CD4-positive, alpha-beta T cell treated with Interleukin-17A for 4 hours (primary cell): ENCODE measurements at places on chromosomes 6 and 20.

DNA sequence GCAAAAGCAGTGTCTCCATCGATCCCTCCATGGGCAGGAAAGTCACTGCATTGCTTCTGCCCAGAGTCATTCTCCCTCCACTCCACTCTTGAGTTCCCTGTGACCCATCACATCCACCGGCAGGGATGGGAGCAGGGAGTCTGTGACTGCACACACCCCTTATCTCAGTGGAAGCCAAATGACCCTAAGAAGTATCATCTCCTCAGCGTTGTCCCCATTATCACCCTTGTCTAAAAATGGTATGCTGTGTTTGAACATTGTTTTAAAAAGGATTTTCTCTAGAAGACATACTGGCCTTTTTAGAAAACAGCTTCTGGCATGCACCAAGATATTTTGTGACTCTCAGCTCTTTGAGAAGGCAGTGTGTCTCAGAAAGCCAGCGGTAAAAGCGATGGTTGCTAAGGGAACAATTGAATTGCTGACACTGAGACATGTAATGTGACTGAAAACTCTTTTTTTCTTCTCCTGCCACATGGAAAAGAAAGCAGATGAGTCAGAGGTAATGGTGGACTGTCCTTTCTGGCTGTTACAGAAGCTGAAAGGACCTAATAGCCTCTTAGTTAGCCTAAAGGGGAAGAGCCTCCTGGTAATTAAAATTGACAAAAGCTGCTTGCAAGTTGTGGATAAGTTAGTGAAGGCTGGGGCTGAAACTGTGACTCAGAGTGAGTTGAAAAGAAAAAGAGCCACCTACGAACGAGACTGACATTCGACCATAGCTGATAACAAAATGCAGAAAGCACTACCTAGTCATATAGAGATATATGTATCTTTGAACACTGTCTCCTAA, 120.5 kb downstream of the MAP3K7 start:
- DNase-seq: no peak

DNA sequence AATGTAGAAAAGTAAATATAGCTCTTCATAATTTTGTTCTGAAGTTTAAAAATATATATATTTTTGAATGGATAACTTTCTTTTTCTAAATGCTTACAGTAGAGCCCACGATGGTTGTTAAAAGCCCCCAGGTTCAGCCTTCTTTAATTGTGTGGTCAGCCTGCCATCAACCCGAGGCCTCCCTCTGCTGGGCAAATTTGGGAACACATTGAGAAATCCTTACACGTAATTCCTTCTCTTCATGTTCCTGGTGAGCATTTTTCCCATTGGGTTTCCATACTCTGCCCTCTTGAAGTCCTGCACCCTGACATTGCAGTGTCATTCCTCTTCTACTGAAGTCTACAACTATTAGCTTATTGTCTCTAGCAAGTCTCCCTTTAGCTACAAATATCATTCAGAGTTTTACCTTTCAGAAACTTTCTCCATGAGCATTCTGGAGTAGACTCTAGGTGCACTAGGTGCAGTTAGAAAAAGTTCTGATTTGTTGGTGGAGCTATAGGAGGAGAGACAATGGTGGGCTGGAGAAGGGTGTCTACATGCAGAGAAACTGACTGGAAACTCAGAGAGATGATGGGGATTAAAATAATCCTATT, 40.6 kb downstream of the TRIM38 start:
- DNase-seq: peak; percentile 64

- DNase-seq: no peak
Measured at GRCh38 chr20:54494303-54495006, 19.1 kb downstream of the DOK5 start.

- DNase-seq: no peak
Measured at GRCh38 chr6:32963866-32964265, 4.5 kb upstream of the BRD2 start.

DNA sequence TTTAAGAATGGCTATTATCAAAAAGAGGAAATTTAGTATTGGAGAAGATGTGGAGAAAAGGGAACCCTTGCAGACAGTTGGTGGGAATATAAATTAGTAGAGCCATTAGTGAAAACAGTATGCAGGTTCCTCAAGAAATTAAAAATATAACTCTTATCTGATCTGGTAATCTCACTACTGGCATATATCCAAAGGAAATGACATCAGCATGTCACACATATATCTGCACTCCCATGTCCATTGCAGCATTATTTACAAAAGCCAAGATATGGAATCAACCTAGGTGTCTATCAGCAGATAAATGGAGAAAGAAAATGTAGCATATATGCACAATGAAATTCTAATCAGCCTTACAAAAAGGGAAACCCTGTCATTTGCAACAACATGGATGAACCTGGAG, 2.6 kb downstream of the SIRPG start:
- no peak for DNase-seq

DNA sequence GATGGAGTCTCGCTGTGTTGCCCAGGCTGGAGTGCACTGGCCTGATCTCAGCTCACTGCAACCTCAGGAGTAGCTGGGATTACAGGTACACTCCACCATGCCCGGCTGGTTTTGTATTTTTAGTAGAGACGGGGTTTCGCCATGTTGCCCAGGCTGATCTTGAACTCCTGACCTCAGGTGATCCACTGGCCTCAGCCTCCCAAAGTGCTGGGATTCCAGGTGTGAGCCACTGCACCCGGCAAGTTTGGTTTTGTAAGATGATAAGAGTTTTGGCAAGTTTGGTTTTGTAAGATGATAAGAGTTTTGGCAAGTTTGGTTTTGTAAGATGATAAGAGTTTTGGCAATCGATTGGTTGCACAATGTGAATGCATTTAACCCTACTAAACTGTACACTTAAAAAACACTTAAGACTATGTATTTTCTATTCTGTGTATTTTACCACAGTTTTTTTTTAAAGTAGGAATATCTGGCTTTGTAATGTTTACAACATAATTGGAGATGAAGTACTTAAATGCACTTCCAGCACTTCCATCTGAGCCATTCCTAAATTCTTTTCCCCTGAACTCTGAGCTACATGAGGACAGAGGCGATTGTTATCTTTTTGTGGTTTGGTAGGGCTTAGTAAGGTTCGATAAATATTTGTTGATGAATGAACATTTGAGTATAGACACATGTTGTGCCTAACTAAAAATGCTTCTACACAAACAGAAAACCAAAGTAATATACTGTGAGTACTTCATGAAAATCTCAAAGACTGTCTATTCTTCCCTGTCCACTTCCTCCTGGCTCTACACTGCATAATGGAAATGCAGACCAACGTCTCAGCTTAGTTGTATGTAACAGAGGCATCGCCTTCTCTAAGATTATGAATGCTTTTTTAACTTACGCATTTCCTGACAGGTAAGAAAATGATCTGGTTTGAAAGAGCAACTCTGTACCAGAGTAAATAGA, 18.8 kb downstream of the SAMHD1 start:
- DNase-seq: no peak

GRCh38 chr6:52523378-52524142, 53.3 kb downstream of the TRAM2 start:
- no peak for DNase-seq

GRCh38 chr6:15872241-15873103, 209.6 kb upstream of the DTNBP1 start:
- no peak for DNase-seq

GRCh38 chr20:46550461-46550860, at the start of gene OCSTAMP:
Gene OCSTAMP, minus strand, starts transcription at chr20:46550654. Its CDS starts 94 bp downstream, at chr20:46550560.
- DNase-seq: no peak

DNA sequence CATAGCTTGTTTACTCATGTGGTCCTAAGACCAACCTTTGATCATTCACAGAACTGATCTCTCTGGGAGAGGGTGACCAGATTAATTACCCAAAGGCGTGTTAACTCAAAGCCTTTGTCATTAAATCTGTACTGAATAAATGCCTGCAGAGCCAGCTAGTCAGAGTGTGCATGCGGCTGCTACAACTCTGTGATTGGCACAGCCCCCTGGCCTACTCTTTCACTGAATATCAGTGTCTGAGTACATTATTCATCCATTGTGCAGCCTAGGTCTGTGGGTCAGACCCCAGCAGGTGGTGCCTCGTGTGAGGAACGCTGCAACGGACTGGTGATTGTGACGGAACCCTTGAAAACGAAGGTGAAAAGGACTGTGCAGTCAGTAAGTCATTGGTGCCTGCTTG, 663.6 kb downstream of the PHF3 start:
- no peak for DNase-seq

- DNase-seq: peak; percentile 100
Measured at GRCh38 chr20:35615667-35616464, at the start of gene SPAG4. Gene SPAG4, plus strand, starts transcription at chr20:35615829. Its CDS starts 175 bp downstream, at chr20:35616004.

- no peak for DNase-seq
Measured at GRCh38 chr6:11110921-11111768, at the start of gene ERVFRD-1. Gene ERVFRD-1, minus strand, starts transcription at chr6:11111725. Its CDS starts 6,415 bp downstream, at chr6:11105310.

- peak; percentile 54 for DNase-seq
Measured at GRCh38 chr6:159110013-159110412, 59.2 kb upstream of the FNDC1 start.

- no peak for DNase-seq
Measured at GRCh38 chr6:13439644-13440043, 47.8 kb downstream of the GFOD1 start.

DNA sequence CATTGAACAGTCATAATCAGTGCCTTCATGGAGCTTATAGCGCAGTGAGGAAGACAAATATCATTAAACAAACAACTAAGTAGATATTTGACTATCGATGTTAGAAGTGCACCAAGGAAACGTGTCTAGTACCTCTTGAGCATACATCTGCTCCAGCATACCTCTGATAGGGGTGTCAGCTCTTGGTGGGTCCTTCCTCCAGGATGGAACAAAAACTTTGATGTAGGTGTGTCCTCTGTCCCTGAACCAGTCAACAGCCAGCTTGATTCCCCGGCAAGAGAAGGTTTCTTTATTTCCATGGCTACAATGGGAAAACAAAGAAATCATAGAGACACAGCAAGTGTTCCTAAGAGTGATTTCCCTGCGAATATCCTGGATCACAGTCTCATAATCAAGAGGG, 23.1 kb downstream of the ZC3H12D start:
- no peak for DNase-seq

- peak; percentile 42 for DNase-seq
Measured at GRCh38 chr20:21395666-21396598, 1.4 kb downstream of the NKX2-4 start.
